Occipital lobe (tissue), 3 donors: ENCODE measurements at places on chromosomes 1 and 21. TPM values are rescaled to one million over a fixed set of nuclear protein-coding genes. Genes with fewer than 3 reads are reported as not detected.
A peak's percentile ranks its signal among the peaks of the same experiment; 100 is the strongest.

GRCh38 chr21:42925114-42925926 lies at the start of gene ERVH48-1:
ERVH48-1 (minus strand) TSS chr21:42925630; CDS start chr21:42919006, 6,624 bp downstream.
- DNase-seq, result no peak

GRCh38 chr1:110615548-110616130 lies 9.5 kb upstream of the KCNA2 start:
- DNase-seq, result peak; percentile 80

Gene NOS1AP
- total RNA-seq, result 4.1 TPM

GRCh38 chr1:147824798-147825197 lies 64.4 kb upstream of the GJA5 start:
- no peak for DNase-seq
